ENCODE measurements at places on chromosomes 13 and 19. TPM values are rescaled to one million over a fixed set of nuclear protein-coding genes. Genes with fewer than 3 reads are reported as not detected.

- peak; percentile 54 for DNase-seq
Observed at GRCh38 chr13:27712421-27712820, 79.9 kb upstream of the GSX1 start.

GRCh38 chr13:106117035-106117434, 418.4 kb downstream of the EFNB2 start:
- DNase-seq: no peak

The OR10H1 gene
- total RNA-seq: not detected

The SIGLECL1 gene
- total RNA-seq: not detected

The RFXAP gene
- total RNA-seq: 4.3 TPM

The ZNF100 gene
- 10.2 TPM for total RNA-seq

DNA sequence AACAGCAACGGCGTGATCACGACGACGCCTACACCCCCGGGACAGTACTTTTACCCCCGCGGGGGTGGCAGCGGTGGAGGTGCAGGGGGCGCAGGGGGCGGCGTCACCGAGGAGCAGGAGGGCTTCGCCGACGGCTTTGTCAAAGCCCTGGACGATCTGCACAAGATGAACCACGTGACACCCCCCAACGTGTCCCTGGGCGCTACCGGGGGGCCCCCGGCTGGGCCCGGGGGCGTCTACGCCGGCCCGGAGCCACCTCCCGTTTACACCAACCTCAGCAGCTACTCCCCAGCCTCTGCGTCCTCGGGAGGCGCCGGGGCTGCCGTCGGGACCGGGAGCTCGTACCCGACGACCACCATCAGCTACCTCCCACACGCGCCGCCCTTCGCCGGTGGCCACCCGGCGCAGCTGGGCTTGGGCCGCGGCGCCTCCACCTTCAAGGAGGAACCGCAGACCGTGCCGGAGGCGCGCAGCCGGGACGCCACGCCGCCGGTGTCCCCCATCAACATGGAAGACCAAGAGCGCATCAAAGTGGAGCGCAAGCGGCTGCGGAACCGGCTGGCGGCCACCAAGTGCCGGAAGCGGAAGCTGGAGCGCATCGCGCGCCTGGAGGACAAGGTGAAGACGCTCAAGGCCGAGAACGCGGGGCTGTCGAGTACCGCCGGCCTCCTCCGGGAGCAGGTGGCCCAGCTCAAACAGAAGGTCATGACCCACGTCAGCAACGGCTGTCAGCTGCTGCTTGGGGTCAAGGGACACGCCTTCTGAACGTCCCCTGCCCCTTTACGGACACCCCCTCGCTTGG, 966 bp downstream of the JUNB start:
- DNase-seq: peak; percentile 75

The C19orf18 gene
- 2.4 TPM for total RNA-seq

The ZBTB7A gene
- total RNA-seq: 32.4 TPM

- no peak for DNase-seq
Observed at GRCh38 chr13:56299650-56300049, 841.1 kb upstream of the PRR20A start.

The PLIN5 gene
- total RNA-seq: 25.5 TPM
